Fibroblast of skin of left biceps (primary cell): ENCODE measurements at places on chromosomes 1 and 21.

GRCh38 chr1:153404768-153405167 is 11.6 kb upstream of the S100A7A start:
- DNase-seq = no peak

DNA sequence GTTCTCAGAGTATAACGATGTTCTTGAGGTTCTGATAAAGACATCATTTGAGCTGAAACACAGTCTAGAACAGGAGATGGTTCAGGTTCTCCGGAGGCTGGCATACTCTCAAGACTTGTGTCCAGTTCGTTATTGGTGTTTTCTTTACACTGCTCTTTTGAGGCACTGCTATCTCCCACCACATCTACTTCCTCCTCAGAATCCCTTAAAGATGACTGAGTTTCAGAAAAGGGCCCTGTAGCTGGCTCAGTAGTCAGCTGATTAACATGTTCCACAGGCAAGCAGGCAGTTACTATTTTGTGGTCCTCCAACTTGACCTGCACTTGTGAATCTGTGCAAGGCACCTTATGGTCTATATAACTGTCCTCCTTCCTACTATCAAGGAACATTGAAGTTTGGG is 50.2 kb downstream of the ZZZ3 start:
- no peak for DNase-seq

DNA sequence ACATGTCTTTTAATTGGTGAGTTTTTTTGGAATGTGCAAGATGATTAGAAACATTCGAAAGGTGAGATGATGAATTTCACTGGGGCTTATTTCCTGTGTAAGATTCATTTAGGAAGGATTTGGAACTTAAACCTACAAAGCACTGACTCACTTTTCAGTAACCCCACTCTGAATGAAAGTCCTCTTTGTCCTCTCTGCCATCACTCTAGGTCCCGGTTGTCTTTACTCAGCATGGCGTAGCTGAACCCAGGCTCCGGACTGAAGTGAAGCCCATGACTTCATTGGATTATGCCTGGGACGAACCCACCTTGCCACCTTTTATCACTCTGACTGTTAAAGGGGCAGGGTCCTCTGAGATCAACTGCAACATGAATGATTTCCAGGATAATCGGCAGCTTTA is 139.4 kb downstream of the VPS13D start:
- no peak for DNase-seq

DNA sequence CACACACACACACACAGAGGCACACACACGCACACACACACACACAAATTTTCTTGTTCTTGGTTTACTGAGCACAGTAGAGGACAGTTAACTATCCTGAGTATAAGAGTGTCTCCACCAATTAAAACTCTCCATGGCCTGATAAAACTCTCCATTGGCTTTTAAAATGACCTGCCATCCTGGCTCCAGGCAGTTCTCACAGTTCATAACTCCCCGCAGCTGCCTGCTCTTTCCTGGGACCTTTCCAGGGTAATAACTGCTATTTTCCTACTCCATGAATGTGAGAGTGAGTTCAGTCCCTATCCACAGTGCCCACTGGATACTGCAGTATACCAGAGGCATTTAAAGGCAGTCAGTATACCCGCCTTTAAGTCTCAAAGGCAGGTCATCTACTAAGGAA is 351.5 kb downstream of the PLPP3 start:
- DNase-seq = no peak

DNA sequence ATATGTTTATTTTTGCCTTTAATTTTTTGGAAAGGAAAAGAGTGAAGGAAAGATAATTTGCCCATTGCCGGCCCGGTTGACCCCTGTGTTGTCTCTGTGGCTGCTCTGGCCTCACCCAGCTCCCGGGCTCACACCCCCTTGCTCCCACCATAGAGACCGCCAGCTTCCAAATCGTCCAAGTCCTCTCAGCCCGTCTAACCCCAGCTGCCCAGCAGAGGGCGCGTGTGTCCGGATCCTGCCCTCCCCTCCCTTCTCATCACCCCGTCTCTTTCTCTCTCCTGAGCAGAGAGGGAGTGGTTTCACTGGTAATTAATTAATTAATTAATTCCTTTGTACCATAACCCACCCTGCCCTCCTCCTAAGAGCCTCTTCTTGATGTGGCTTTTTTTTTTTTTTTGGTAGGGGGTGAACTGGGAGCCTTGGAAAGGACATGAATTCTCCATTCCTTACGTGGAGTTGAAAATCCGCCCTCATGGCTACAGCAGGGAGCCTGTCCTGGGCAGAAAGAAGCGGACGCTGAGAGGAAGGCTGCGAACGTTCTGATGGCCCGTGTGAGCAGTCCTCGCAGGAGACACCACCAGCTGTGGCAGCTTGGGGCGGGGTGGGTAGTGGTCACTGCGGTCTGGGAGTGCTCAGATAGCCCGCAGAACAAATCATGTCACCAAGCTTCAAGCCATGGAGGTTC is 45.9 kb downstream of the KIAA0040 start:
- no peak for DNase-seq

DNA sequence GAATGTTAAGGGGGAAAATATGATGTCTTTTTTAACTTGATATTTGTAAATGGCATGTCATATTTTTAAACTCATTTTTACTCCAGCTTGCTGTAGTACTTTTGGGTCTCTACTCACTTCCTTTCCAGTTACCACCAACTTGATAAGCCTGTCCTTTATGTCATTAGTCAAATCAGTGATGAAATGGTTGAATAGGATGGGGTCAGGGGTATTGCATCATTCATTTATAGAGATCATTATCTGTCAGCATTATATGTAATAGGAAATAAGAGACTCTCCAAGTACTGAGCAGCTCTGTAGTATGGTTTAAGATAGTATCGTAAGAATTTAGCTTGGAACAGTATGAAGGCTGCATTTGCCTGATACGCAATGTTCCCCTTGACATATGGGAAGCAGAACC is 227.3 kb downstream of the BRINP3 start:
- DNase-seq = no peak

DNA sequence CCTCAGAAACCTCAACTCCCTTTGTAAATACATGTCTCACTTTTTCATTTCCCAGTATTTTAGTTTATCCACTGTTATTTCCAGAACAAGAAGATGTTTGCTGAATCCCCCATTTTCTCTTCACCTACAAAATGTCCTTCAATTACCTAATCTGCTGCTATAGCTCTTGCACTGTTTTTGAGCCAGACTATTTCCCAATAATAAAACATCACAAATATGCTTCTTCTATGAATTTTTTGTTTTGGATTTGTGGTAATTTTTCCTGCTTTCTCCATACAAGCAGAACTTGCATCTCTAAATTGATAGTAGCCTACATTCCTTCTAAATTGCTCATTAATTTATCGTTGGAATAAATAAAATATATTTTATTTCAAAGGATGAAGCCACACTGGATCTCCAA is 199.6 kb upstream of the C1orf87 start:
- no peak for DNase-seq

DNA sequence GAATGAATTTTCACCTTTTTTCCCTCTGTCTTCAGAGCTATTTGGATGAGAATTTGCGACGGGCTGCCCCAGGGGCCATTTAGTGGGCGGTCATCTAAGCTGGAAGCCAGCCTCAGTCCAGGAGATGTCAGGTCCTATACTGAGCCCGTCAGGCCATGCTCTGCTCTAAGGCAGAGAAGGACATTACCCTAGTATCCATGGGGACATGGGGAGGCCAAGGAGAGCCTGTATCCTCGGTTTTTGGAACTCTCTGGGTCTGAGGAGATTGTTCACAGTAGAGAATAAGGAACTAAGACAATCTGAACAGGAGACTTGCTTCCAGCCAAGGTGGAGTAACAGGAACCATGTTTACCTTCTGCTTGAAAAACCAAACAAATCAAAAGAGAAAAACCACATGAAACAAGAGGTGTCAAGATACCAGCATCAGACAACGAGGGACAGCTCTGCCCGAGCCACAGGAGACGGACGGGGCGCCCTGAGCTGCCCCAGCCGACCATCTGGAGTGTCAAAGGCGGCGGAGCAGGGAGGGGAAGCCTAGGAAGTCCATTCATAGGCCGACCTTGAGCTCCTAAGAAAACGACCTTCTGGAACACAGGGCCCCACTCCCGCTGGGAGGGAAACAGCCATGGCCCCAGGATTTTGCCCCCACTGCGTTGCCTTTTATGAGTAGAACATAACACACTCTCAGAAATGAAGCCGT is 20.0 kb upstream of the ADARB1 start:
- no peak for DNase-seq

- no peak for DNase-seq
Observed at GRCh38 chr1:156760092-156760795, 7.1 kb upstream of the PRCC start.

- no peak for DNase-seq
Observed at GRCh38 chr1:110255392-110255787, 45.3 kb downstream of the KCNC4 start.

GRCh38 chr1:167716000-167716271 is 5.8 kb upstream of the MPZL1 start:
- no peak for DNase-seq

DNA sequence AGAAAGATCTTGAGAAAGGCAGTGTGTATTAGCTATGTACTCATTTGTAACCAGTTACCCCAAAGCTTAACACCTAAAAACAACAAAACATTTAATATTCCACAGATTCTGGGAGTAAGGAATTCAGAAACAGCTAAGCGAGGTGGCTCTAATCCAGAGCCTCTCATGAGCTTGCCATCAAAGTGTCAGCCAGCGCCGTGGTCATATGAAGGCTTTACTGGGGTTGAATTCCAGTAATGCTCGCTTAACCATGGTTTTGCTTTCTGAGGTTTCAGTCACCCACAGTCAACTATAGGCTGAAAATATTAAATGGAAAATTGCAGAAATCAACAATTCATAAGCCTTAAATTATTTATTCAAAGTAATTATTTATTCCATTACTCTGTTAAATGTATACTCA is 101.8 kb downstream of the CLIC6 start:
- DNase-seq = no peak

DNA sequence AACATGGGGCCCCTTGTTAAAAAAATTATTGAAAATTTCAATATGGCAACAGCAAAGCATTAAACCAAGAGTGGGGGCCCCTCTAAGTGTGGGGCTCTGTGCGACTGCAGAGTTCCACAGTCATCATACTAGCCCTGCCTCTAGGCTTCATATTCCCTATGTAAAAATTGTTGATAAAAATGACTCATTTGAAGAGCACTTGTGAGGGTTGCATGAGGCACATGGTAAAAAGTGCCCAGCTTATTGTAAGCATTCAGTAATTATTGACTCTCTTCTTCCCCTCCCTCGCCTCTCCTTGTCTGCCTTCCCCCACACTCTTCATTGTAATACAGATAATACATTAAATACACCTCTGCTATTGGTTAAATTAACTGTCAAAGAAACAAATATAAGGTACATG is 86.7 kb upstream of the PTBP2 start:
- no peak for DNase-seq

- no peak for DNase-seq
Observed at GRCh38 chr1:66292944-66293343, 241.0 kb upstream of the SGIP1 start.

DNA sequence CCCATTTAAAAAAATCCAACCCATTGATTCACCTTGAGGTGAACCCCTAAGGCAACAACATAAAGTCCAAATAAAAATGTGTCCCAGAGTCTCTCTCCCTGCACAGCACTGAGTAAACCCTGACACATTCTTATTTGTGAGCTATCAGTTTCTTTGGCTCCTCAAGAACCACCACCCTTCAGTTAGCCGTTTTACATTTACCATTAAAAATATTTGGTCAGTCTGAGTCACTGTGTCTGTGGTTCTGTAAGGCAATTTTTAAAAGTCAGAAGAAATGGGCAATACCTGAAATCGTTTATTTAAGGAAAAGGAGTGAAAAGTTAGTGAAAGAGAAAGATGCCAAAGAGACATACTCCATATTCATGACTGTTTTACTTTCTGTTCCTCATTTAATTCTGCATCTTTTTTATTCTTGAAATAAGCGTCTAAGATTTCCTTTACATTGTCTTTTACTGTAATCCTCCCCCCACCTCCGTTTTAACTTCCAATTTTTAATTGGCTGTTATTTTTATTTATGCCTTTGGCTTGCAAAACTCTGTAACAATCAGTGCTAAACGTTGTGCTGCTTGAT is 91.7 kb upstream of the IVNS1ABP start:
- DNase-seq = no peak

DNA sequence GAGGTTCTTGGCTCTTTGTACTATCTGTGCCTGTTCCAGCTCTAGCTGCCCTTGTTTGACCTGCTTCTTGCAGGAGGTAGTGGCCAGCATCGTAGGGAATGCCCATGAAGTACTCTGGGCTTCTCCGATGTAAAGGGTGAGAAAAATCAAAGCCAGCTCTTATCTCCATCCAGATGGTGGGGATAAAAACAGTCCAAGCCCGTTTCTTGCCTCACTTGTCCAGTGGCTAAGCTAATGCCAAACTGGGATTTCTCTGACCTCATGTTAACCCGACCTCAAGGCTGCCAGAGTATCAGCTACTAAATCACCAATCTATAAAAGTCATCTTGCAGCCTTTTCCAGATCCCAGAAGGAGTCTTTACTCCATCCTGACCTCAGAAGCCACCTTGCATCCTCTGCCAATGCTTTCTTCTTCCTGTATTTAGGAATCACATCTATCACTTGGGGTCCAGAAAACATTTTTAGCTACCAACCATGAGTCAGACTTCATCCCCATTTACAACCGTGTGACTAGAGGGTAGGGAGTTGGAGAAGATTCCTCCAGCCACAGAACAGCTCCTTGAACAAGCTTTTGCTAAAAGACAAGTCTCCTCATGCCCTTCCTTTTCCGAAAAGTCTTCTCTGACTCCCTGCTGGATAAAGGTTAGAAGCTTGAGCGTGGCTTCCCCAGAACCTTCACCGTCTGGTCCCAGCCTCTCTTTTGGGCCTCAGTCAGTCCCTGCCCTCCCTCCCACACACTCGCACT is 35.9 kb downstream of the KCNC4 start:
- DNase-seq = no peak

DNA sequence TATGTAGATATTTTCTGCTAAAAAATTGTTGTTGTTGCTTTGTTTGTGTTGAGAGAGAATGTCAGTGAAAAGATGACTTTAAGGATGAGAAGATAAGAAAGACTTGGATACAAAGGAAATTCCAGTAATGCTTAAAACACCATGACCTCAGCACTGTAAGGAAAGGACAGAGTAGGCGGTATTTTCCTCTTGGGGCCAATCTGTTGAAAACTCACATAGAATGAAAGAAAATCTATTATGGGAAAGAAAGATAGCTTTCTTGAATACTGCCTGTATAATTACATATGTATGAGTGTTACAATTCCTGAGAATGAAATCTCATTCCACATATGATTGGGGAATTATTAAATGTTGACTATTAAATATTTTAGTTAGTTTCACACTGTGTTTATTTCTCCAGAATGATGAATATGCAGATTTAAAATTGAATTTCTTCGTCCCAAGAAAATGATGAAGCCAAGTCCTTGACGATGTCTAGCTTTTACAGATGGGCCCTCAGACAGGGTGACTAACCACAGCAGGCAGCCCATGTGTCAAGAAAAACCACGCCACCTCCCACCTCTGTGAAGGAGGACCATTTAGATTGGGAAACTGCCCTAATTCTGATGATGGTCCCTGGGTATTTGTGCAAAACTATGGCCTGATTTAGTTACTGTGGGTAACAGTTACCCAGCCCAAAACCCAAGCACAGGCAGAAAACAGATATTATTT is 49.7 kb upstream of the LMO4 start:
- peak; percentile 21 for DNase-seq

GRCh38 chr1:107776900-107777663 is 187.9 kb downstream of the VAV3 start:
- DNase-seq = no peak

- no peak for DNase-seq
Observed at GRCh38 chr21:17406202-17406601, 106.6 kb upstream of the CXADR start.
